NK-92 treated with Interleukin-12 subunit alpha and Interleukin-12 subunit beta, amount 100 ng/mL, for 24 hours (cell line): ENCODE measurements at places on chromosomes 7 and 10.

GRCh38 chr7:50146692-50147091 is 53.6 kb upstream of the ZPBP start:
- no peak for DNase-seq

DNA sequence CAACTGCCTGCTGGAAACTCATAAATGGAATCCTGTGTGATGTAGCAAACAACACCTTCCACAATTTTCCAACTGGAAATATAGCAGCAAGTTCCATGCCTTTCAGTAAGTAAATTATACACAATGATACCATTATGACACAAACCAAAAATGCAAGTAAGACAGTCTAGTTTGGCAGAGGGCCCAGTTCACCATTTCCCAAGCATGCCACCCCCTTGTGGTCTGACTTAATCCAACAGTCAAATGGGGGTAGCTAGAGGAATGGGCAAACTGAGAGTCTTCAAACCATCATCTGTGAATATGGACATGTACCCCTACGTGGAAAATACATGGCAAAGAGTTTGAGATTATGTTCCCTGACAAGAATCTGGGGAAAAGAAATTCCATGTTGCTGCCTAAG is 137.6 kb upstream of the VWC2 start:
- no peak for DNase-seq

- DNase-seq: no peak
Measured at GRCh38 chr7:2180081-2180480, 52.7 kb downstream of the MAD1L1 start.

DNA sequence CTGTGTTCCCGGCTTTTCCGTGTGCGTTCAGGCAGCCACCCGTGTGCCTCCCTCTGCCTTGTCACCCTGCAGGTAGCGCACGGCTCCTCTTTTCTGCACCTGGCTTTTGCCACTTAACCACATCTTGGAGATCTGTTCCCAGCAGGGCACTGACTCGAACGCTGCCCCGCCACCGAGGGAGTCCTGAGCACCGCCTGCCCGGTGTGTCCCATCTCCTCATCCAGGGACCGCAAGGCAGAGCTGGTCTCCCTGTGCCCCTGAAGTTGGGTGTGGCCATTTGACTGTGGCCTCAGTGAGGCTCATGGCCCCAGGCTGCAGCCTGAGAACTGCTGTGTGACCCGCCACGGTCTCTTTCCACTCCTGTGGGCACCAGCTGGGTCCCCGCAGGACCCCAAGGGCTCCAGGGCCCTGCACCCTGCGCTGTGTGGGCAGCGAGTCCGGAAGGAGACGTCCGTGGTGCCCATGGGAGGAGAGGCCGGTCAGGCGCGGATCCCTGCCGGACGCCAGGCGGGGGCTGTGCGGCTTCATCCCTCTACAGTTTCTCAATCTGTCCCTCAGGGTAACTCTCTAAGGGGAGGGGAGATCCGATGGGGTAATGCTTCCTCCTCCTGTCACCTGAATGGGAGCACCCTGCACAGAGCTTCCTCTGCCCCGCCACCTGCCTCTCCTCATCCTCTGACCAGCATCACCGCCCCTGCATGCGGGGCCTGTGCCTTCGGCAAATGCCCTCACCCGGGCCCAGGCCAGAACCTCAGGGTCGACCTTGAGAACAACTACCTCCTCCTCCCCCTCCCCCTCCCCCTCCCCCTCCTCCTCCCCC is 1.8 kb upstream of the INTS1 start:
- no peak for DNase-seq

DNA sequence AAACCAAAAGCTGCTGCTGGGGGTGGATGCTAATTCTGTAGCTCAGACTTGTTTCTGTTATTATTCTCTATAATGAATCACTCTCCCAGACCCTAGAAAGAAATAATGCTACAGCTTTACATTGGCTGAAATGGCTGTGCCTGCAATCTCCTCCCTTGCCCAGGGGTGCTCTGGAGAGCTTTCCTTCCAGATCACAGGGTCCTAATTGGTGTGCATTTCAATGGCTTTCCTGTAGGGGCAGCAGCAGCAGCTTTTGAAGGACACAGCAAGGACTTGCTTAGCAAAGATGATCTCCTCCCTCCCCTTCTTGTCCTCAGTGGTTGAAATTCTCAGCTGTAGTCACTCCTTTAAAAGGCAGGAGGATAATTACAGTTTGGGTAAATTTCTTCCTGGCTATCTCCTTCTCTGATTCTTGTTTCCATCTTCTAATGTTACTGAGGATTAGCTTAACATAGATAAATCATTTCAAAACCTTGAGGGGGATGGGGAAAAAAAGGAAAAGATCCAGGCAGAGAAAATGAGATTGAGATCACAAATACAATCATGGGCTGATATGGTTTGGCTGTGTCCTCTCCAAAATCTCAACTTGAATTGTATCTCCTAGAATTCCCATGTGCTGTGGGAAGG is 120.2 kb upstream of the CTTNBP2 start:
- no peak for DNase-seq

DNA sequence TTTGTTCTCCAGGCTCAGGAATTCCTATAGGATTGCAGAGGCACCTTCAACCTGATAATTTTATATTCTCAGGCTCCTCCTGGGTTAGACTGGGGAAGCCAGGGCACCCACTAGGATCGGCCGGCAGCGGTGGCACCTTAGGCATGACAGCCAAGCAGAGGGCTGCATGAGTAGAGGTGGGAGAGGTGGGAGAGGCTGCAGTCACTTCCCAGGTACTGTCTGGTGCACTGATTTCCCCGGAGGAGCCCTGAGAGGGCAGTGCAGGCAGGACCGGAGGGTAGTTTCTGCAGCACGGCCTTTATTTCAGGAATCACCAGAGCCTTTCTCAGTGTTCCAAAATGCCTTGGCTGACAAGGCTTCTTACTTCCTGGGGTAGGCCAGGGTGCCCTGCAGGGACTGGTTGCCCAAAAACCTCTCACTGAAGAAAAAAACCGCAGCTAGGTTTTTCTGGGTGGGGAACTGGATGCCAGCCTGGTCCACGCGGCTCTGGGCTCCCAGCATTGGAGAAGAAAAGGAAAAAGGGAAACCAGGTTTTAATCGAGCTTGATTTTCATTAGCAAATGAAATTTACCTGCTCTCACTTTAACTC is 3.6 kb upstream of the HOXA13 start:
- no peak for DNase-seq

GRCh38 chr10:32151871-32152270 is 95.6 kb upstream of the KIF5B start:
- no peak for DNase-seq

DNA sequence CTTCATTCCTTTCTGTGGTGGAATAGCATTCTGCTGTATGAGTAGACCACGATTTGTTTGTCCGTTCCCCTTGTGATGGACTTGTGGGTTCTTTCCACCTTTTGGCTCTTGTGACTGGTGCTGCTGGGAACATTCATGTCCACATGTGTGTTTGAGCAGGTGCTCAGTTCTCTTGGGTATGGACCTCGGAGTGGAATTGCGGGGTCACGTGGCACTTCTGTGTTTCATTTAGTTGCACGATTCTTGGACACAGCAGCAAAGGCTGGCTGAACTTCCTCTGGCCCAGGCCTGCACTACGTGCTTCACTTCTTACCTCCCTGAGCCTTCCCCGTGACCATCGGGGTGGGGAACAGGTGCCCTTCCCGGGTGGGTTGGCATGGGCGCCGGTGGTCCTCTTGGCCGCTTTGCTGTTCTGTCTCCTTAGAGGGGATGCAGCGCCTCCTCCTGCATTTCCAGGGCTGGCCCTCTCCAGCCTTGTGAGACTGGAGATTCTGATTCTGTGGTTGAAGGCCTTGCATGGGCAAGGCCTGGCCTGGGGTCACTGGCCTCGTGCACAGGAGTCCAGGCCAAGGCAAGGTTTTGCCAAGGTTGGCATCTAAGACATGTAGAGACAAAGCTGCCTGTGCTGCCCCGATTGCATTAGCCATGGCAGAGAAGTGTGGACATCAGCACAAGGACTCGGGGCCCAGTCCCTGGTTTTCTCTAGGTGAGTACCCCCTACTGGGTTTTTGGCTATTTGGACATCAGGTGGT is 25.1 kb downstream of the DOCK1 start:
- no peak for DNase-seq

GRCh38 chr7:101547916-101548661 is 81.0 kb downstream of the MYL10 start:
- DNase-seq: no peak

DNA sequence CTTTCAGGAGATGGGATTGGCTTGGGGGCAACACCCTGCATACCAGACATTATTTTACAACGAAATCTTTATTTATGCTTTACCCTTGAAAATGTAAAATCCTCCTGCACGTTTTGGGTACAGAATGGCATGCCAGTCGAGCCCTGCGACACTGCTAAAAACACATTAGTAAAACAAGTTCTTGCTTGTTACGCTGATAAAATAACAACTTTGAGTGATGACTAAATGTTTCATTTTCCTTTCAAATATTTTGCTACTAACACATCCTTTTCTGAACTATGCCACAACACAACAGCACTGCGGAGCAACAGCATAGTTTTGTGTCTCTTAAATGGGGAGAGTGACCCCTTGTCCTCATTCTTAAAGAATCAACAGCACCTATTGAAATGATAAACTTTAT is 76.0 kb upstream of the SEMA3D start:
- DNase-seq: no peak

DNA sequence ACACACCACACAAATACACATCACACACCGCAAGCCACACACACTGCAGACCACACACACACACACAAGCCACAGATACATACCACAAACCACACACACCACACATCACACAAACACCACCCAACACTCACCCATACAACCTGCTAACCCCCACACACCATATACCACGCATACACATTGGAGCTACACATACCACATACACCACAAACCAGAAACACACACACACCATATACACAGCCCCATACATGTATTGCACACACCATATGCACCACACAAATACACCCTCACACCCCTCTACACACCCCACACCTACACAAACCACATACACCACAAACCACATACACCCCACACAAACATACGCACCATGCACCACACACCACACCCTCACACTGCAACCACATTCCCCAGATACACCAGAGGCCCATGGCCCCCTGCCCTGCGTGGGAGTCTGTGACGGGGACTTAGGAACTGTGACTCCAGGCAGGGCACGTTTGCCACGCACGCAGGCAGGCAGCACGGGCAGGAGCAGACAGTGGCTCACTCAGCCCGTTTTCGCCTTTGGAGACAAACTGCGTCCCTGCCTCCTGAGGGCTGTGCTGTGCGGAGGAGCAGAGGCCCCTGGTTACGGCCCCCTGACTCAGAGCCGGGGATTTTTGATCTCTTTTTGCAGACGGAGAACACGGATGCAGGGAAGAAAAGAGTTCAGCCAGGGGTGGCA is 52.6 kb downstream of the TMEM209 start:
- DNase-seq: no peak

DNA sequence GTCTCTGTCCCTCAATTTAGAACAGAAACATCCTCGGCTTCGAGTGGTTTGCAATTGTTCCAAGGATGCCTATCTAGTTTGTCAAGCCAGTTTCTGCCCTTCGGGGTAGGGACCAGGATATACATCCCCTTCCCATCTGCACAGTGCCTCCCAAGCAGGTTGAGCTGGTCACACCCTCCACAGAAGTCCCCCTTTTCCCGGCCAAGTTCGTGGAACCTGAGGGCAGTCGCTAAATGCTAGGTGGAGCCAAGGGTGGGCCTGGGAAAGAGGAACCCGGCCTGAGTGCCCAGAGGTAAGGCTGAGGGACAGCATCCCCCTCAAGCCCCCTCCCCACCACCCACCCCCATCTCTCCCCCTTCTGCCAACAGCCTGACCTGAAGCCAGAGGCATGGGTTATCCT is 62.4 kb upstream of the NANOS1 start:
- no peak for DNase-seq

GRCh38 chr10:45424668-45425404 is 50.8 kb downstream of the ALOX5 start:
- no peak for DNase-seq

DNA sequence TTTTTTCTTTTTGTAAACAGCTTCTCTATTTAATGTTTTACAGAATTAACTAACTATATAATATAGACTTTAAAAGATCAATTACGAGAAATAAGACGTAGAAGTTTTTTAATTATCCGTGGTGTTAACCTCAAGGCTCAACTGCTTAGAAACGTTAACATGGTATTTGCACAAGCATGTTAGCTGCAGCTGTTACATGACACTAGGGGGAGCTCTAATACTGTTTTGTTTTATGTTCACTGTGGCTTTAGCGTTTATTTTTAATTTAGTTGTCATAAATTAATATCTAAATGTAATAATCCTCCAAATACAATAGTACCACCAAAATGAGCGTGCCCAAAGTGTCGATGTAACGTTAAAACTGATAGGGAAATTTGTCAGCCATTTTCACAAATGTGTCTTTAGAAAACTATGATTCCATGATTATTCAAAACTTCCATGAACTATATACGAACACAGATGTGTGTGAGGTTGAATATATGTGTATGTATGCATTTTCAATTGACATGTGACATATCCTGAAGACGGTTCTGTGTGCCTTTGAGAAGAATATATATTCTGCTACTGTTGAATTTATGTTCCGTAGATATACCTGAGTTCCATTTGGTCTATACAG is 828.8 kb upstream of the MBL2 start:
- DNase-seq: no peak

- no peak for DNase-seq
Measured at GRCh38 chr7:12327922-12328321, 75.7 kb downstream of the VWDE start.

GRCh38 chr7:151590850-151591771 is 71.4 kb upstream of the RHEB start:
- no peak for DNase-seq

DNA sequence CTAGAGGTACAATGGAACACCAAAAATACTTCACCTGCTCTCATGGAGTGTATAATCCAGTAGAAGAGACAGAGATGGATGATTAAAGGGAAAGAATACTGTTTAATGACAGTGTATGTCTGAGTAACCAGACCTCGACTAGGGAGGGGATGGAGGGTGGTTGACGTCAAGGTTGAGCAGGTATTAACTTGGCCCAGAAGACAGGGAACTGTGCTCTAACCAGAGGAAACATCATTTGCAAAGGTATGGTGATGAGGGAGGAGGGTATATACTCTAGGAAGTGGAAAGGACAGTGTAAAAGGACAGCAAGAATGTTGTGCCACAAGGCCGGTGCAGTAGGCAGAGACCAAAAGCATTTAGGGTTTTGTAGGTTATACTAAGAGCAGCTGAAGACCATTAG is 2.9 kb downstream of the MIOS start:
- no peak for DNase-seq

- no peak for DNase-seq
Measured at GRCh38 chr7:68688416-68689086, 909.7 kb upstream of the AUTS2 start.

DNA sequence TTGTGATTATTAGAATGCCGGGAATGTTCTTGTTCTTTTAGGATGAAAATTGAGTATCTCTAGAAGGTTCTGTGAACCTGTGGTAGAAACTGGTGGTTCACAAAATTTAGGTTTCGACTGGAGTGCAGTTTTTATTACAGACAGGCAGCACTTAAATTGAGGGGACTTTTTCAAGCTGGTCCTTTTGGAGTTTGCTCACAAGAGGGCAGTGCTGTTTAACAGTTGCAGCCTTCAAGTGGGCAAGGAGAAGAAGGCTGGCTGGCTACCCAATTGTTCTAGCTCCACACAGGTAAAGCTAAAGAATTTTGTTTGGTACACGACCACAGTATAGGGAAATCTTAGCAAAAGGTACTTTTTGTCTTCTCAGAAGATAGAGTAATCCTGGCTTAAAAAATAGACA is 233.6 kb downstream of the SNX13 start:
- no peak for DNase-seq

- DNase-seq: no peak
Measured at GRCh38 chr10:63542835-63543575, 21.8 kb downstream of the REEP3 start.

GRCh38 chr7:43758029-43758821 is at the start of gene BLVRA:
BLVRA (plus strand) TSS chr7:43758680; CDS start chr7:43771159, 12,479 bp downstream.
- no peak for DNase-seq
